Epithelial cell of proximal tubule (primary cell): ENCODE measurements at places on chromosomes 6 and 20.

DNA sequence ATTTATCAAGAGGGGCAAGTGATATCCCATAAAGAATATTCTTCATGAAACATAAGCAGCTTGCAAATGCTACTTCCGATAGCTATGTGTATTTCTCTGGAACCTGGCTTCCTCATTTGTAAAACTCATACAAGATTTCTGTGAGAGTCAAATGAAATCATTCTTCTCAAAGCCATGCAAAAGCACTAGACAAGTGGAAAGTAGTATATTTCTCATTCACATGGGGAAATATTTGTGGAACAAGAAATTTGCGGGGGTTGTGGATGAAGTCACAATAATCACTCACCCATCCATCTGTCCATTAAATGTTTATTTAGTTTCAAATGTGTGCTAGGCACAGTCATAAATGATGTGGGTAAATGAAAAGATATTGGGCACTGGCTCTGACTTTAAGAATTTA, 150.5 kb downstream of the IPCEF1 start:
- DNase-seq = no peak

DNA sequence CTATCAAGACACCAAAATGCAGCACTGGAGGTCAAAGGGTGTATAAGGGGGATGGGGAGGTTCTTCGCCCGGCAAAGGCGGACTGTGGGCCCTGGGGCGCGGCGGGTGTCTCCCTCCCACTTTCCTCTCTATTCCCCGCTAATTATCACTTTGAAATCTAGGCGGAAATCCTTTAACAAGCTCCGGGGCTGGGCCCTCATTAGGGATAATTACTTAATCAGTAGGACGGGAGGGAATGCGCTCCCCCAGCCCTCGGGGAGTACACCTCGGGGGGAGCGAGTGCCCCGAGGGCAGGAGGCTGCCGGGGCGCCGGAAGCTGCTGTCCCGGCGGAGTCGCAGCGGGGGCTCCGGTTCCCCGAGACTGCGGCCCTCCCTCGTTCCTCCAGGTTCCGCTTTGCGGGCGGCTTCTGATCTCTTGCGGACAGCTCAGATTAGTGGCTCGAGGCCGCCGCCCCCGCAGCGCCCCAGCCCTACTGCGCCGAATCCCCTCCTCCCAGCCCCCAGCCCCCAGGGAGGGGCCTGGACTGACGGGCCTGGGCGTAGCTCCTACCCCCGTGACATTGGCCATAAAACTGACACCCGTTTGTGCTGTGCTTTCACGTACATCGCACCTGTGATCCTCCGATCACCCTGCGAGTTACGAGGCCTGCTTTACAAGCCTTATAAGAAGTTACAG, 14.7 kb downstream of the MUCL3 start:
- no peak for DNase-seq

DNA sequence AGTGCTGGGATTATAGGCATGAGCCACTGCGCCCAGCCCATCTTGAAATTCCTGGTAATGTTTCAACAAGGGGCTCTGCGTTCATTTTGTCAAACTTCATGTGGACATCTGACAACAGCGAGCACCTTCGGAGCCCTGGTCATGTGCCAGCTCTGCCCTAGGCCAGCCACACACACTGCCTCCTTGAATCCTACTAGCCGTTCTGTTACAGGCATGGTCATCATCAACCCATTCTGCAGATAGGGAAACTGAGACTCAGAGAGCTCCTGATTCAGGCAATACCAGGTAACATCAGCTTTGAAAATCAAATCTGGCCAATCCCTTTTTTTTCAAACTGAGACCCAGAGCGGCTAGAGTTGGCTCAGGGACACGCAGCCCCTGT, 41.3 kb downstream of the RBM38 start:
- no peak for DNase-seq

DNA sequence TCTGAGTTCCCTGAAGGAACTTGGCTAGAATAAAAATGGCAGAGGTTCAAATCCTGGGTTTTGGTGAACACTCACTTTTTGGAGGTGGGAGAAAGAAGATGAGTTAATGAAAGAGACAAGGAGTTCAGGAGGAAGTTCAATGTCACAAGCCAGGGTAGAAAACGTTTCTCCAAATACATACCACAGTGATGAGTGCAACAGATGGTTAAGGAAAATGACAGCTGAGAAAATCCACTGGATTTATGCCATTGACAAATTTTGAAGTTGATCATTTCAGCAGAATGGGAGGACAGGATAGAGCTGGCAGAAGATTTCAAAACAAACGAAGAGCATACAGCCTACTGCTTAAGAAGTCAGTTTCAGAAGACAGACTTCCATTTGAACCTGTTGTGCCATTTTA, 122.7 kb downstream of the GFRAL start:
- DNase-seq = no peak

DNA sequence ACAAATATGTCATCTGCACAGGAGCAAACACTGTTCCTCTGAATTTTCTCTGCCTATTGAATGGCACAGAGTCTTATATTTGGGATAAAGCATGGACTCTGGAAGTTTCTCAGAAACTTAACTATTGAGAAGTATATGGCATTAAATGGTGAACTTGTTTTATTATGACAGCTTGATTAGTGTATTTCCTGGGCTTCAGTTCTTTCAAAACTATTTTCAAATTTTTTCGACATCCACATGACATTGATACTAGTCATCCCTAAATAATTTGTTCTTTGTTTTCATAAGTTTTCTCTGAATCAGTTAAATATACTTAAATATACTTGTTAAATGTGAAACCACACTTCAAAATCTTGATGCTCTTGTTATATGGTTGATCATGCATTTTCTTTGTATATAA, 144.0 kb upstream of the TSHZ2 start:
- DNase-seq = no peak

- DNase-seq = no peak
These were observed 29.2 kb downstream of the TMX4 start for GRCh38 chr20:7990385-7990784.

DNA sequence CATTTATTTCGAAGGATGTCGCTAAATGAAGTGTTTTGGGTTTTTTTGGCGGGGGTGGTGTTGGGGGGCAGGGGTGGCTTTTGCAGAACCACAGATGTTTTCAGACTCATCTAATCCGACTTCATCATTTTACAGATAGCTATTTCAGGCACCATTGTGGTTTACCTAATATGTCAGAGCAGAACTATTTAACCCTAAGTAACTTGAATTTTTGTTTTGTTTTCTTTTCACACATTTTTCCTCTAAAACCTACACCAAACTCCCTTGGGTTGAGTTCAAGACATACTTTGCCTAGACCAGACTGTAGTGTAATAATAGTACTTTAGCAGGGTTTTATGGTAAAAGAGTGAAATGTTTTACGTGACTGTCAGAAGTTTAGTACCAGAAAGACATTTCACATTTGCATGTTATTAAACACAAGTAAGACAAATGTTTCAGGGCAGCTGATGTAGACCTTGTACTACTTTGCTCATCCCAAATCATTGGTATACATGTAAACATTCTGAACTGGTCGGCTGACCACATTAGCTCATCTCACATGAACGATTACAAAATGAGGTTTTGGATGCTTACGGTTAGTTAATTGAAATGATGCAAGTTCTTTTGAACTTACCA, 37.7 kb downstream of the MAP3K4 start:
- no peak for DNase-seq

DNA sequence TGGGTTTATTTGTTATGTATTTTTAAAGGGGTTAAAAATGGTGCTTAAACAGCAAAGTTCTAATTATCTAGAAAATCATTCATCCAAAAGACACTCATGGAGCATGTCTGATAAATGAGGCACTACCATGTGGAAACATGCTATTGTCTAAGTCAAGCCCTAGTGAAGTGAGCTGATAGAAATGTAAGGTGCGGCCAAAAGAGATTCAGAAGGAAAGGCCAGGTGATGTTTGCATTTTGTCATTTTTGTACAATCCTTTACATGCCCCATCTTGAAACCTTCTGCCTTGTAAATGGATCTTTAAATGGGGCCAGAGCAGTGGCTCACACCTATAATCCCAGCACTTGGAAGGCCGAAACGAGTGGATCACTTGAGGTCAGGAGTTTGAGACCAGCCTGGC, 77.3 kb downstream of the PLCG1 start:
- no peak for DNase-seq

DNA sequence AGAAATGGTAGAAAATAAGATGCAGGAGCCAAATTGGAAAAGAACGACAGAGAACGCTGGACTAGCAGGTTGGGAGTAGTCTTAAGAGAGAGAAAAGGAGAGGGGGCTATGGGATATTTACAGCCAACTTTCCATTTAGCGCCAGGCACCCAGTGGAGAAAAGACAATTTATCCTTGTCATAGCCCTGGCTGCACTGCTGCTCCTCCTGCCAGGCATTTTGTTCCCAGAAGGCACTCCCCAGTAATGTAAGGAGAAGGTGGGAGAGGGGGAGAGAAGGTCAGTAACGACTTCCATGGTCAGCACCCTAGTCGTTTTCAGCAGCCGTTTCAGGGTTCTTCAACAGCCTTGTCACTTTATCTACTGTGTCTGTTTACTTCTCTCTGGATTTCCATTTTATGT, 159.0 kb downstream of the TRMT11 start:
- no peak for DNase-seq

DNA sequence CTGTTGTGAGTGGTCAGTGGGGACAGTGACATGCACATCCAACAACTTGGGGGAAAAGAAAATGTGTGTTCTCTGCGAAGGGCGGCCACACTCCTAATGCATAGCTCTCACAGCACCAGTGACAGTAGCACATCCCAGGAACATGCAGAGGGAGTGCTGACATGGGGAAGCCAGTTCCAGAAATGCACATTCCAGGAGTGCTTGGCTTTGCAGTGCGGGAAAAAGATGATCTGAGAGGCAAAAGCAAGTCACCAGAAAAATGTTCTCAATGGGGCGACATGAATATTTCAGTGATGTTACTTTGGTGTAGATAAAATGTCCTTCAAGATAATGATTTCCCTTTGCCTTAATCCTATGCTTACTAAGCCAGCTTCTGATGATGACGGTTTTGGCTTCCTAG, 42.9 kb upstream of the PDE10A start:
- no peak for DNase-seq

GRCh38 chr6:170082067-170082466, 208.8 kb downstream of the DLL1 start:
- DNase-seq = no peak

DNA sequence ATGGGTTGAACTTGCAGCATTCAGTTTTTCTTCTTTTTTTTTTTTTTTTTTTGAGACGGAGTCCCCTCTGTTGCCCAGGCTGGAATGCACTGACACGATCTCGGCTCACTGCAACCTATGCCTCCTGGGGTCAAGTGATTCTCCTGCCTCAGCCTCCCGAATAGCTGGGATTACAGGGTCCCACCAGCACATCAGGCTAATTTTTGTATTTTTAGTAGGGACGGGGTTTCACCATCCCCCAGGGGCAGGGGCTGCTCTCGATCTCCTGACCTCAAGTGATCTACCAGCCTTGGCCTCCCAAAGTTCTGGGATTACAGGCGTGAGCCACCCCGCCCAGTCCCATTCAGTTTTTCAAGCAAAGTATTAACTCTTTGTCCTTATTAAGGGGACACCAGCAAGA, 117.6 kb upstream of the PRSS16 start:
- DNase-seq = no peak

GRCh38 chr6:28553986-28554881, 28.6 kb downstream of the GPX5 start:
- DNase-seq = peak; percentile 61

GRCh38 chr6:159976686-159977254, 7.9 kb downstream of the IGF2R start:
- DNase-seq = no peak

- DNase-seq = no peak
These were observed 5.5 kb downstream of the MDGA1 start for GRCh38 chr6:37691904-37692806.

DNA sequence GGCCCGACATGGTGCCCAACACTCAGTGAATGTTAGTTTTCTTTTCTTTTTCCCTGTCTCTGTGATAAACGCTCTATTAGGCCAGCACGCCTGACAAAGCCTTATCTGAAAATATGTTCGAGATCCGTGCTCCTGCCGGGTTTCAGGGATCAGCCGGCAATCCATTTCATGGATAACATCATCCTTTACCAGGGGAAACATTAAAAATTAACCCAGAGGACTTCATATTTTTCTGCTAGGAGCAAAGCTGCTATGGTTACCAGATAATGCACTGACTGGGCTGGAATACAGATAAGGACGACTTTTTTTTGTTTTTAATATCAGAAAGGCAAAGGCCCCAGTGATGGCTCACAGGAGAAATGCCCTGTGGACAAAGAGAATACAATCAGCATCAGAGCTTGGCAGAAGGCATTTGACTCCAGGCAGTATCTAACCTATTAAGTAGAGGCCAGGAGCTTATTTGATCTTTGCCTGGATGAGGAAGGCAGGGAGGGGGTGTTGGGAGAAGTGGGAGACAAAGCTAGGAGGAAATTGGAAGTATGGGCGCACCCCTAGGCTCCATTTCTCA, 482.0 kb upstream of the CHD6 start:
- no peak for DNase-seq

GRCh38 chr6:68994521-68994920, 359.4 kb downstream of the ADGRB3 start:
- DNase-seq = no peak

DNA sequence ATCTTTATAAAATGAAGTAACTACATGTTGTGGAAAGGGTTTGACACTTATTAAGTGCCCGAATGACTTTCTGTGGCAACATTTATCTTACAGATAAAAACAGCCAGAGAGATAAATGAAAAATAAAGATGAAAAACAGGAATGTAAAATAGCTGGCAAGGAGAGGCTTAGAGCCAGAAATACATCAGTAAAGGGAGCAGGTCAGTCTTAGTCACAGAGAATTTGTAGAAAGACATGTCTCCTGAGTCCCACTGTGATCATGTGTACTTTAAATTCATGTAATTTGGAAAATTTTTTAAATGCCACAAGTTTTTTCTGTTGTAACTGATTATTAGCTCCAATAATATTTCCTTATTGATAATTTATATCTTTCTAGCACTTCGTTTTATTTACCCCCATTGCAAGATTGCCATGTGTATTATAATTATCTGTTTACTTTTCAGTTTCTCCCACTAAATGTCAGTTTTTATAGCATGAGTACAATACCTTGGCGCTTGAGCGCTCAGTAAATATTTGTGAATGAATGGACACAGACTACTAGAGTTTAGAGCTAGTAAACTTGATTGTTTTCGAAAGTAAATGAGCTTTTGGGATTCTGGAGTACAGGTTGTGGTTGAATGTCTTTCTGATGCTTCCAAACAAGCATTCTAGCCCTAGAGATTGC, 15.2 kb downstream of the TAB2 start:
- DNase-seq = no peak

GRCh38 chr6:132590362-132590761, 821 bp upstream of the TAAR5 start:
- DNase-seq = no peak

DNA sequence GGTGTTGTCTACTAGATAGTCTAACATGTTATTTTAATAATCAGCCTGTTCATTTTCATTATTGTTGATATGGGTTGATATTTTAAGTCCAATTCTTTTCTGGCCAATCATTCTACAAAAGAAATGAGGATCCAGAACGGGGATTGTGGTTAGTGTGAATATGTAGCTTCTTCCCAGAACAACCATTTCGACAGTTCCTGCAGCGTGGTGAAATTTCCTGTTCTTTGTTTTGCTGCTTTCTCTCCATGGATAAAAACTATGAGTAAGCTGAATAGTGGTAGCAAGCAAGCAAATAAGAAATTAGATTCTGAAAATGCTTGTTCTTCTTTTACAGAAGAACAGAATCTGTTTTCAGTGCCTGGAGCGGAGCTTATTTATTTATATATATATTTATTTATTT, 65.5 kb upstream of the F13A1 start:
- DNase-seq = no peak
